ENCODE measurements at places on chromosomes 5 and 9. TPM values are rescaled to one million over a fixed set of nuclear protein-coding genes. Genes with fewer than 3 reads are reported as not detected.

DNA sequence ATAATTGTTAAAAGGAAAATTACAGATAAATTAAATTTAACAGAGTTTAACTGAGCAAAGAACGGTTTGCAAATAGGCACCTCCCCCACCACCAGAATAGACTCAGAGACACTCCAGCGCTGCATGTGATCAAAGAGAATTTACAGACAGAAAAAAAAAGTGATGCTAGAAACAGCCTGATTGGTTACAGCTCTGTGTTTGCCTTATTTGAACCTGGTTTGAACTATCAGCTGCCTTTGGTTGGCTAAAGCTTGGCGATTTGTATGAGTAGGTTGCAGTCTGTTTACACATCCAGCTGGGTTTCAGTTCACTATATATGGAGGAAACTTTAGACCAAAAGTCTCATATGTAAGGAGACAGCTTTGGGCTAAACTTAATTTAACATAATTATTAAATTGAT is 249.1 kb downstream of the ENC1 start:
- DNase-seq: peak; percentile 86

Gene CCDC192
- not detected for total RNA-seq

DNA sequence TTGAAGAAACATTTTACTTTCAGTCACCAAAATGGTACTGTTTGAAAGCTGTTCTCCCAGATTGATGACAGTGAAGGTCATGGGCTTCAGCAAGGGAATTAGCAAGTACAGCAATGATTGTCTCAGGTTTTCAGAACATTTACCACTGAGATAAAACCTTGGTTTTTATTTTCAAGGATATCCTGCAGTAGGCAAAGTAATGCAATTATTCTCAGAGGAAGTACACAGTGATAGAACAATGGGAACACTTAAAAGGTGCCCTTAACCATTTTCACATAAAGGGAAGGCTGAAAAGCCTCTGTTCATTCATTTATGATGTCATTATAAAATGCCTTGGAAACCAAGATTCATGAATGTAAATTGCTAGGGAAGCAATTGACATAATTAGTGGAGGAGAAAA is 471.8 kb upstream of the ACO1 start:
- DNase-seq: no peak

DNA sequence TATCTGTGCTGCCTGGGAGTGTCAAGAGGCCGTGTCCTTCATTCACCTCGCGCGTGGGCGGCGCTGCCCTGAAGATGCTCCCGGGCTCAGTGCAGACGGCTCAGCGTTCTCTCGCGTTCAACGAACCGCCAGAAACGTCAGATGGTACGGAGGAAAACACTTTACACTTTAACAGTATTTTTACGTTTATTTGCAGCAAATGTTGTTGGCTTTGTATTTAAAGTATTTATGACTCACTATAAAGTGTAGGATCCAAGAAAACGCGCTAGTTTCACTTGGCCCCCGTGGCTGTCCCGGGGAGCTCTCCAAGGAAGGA is 544 bp upstream of the ERCC6L2 start:
- DNase-seq: peak; percentile 69

Gene ANKRD18A
- 6.7 TPM for total RNA-seq

DNA sequence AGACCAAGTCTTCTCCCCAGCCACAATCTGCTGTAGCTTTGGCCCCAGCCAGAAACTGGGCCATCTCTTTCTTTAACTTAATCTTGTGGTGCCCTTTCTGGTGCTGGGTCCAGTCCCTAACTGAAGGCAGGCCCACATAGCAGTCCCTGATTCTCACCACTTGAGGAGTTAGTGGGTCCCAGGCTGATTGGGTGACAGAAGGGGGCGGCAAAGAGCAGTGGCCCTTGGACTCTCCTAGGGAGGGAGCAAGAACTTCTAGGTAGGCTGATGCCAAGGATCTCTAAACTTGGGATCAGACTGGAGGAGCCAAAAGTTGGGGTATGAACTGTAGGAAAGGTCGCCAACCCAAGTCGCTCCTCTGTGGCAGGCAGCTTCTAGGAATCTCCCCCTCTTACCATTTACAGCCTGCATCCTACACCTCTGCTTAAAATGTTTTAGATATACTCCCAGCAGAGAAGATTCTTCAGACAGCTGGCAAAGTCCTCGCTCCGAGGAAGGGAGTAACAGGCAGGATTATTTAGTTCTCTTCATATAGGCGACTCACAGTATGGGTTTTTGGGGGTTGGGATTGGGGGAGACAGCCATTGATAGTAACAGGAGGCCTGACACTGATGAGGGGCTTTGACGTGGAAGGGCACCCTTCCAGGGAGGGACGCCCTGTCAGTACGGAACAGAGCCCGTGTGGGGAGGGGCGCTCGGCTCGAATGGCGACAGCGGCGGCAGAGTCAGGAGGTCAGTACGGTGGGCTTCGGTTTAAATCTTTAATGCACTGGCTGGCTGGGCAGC is 2.0 kb upstream of the CCL27 start:
- peak; percentile 81 for DNase-seq

Gene MEGF9
- 48.3 TPM for total RNA-seq

- DNase-seq: no peak
Measured at GRCh38 chr5:7714697-7715096, 136.2 kb downstream of the CFAP90 start.

- no peak for DNase-seq
Measured at GRCh38 chr9:100170556-100170955, 71.5 kb downstream of the INVS start.

DNA sequence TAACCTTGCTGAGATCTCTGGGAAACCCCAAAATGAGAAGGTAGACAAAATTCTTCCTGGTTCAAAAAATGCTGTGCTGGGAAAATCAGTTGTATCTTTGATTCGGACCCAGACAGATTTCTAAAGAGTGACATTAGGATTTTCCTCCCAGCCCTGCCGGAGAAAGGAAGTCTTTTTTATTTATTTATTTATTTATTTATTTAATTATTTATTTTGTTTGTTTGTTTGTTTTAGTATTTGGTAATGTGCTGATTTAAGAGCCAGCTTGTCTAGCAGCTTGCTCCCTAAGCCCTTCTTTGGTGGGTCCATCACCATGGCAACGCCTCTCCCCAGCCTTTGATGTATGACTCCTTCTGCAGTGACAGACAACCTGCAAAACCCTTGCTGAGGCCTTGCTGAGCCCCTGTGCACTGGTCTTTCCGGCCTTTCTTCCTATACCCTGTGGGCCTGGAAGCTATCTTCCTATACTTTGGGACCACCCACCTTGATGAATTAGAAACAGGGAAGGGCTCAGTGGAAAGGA is 60.6 kb upstream of the AFAP1L1 start:
- no peak for DNase-seq

Gene SH3GL2
- 1.3 TPM for total RNA-seq

DNA sequence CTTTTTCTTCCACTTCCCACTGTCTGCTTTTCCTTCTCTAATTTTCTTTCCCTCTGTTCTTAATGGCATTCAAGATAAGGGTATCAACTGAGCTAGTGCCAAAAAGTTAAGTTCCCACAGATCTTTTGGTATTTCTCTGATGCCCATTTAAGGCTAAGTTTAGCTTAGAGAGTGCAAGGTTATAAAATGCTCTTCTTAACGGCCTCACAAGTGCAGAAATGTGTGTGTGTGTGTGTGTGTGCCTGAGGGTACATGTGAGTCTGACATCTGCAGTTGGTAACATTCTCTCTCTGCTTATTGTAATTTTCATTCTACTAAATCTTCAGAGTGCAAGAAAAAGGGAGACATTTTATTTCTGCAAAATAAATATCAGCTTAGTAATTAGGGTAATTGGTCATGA is 24.2 kb downstream of the FBN2 start:
- DNase-seq: no peak

DNA sequence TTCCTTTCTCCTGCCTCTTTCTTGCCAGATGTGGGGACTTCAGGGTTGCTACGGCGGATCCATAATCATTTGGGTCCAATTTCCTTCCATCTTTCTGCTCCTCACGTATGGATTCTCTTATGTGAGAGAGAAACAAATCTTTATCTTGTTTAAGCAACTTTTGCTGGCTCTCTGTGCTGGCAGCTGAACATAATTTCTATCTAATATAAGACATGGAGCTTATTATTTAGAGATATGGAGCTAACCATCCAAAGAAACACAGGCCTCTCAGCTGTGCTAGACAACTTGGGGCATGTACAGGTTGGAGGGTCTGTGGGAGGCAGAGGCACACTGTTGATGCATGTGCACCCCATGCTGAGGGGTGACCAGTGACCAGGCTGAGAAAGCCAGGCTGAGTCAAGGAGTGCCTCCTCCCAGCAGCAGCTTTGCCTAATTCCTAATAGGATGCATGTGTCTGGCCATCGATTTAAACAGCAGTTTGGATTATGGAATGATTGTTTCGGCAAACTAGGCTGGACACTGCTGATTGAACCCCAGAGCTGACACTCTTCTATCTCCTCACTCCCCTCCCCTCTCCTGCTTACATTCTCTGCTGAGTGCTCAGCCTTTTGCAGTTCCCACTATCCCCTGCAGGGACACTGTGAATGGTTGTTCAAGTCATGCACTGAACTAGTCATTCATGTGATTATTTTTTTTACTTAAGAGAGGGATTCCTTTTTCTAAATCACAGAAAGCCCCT is 195.8 kb downstream of the ERCC6L2 start:
- peak; percentile 70 for DNase-seq

GRCh38 chr9:764105-764524 is 77.4 kb upstream of the DMRT1 start:
- DNase-seq: peak; percentile 68

- no peak for DNase-seq
Measured at GRCh38 chr5:38678076-38678475, 121.6 kb upstream of the LIFR start.

Gene ATP6V1G1
- total RNA-seq: 102 TPM

Gene OGN
- total RNA-seq: 5.6 TPM

GRCh38 chr9:19460243-19460642 is 51.4 kb downstream of the ACER2 start:
- peak; percentile 27 for DNase-seq

- no peak for DNase-seq
Measured at GRCh38 chr5:74762599-74762998, 4.3 kb downstream of the GFM2 start.

GRCh38 chr9:132919614-132920268 is 24.7 kb downstream of the TSC1 start:
- no peak for DNase-seq

DNA sequence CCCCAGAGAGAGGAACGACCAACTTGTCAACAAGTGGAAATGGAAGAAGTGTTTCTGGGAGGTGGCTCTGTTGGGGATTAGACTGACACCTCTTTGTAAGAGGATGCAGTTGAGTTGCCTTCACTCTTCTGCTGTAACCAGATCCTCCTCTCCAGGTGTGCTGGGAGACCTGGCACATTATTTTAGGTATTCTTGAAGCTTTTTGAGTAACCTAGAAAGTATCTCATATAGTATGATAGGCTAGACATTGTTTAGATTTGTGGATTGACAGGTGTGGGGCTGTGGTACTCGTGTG is 21.6 kb downstream of the SNX30 start:
- no peak for DNase-seq

DNA sequence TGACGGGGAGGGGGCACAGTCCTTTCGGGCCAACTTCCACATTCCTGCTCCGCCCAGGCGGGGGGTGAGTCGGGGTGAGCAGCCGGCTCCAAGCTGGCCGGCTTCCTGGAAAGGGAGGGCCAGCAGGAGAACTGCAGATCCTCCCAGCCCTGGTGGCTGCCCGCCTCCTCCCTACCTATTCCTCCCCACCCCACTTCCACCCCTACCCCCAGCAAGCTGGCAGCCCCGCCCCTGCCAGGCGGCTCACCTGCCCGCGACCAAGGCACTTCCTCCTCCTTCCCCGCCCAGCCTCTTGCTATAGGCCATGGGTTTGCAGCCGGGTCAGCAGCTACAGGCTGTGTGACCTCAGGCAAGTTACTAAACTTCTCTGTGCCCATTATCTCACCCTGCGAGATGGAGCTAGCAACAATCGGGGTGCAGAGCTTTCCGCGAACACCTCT is 5.6 kb upstream of the IRF1 start:
- DNase-seq: peak; percentile 93

- peak; percentile 62 for DNase-seq
Measured at GRCh38 chr9:121598965-121599871, 52.2 kb upstream of the DAB2IP start.

DNA sequence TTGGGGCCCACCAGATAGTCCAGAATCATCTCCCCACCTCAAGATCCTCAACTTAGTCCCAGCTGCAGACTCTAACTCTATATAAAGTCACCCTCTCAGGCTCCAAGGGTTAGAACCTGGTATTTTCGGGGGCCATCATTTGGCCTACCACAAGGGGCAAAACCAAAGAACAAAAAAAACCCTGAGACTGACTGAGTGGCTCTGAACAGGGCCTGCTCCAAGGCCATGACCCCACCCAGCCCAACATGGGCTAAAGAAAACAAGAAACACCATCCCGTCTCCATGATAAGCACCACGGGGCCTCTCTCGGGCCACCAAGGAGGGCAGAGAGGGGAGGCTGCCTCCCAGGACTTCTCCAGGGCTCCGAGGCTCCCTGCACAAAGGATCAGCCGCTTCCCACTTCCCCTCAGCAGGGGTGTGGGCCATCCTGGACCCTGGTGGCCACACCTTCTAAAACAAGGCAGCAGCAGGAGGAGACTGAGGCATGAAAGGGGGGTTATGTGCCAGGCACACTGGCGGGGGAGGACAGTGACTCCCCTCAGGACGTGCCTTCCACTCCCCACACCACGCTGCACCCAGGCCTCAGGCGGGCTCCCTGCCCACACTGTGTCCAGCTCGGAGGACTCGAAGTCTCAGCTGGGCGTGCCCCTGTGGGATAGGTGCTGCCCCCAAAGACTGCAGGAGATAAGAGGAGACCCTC is 51.5 kb downstream of the SEMA4D start:
- DNase-seq: no peak

DNA sequence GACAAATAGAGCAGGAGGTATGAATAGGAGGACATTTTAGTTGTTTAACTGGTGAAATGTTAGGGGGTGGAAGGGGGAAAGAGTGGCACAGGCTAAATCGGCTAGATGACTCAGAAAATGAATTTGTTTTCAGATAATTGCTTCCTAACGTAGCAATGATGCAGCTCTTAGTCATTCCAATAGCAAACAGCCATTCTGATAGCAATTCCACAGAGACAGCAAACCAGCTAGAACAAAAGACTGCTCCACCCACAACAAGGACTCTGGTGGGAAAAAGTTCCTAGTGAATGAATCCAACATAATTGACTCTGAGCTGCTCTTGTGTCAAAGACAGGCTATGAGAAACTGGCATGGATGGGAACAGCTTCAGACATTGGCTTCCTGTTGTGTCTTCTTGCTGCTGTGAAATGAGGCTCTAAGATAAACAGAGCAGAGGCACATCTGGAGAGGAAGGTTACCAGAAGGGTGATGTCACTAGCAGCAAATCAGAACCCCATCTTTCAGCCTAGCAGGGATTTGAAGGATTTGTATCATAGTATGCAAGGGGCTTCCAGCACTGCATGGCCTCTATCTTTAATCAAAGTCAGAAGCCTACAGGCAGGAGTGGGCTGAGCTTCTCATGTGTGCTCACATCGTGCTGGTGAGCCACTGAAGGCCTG is 28.1 kb upstream of the F2RL1 start:
- peak; percentile 98 for DNase-seq

DNA sequence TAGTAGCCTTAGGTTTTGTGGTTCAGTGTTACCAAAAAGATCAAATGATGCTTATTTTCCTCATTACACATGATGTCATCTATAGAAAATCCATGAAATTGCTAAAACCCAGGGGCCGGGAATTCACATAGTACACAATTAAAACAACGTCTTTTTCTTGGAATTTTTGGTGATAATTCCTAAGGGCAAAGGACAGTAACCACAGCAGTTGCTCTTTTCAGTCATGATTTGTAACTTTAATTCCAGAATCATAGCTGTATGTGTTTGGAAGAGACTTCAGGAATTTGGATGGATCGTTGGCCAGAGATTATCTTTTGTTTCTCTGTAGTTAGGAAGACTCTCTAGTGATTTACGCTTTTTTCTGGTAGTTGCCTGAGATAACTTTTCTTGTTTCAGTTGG is 748.7 kb downstream of the TLE4 start:
- DNase-seq: no peak

Data from lung (tissue), 17 donors.